ENCODE measurements at places on chromosomes 3 and 15. TPM values are rescaled to one million over a fixed set of nuclear protein-coding genes. Genes with fewer than 3 reads are reported as not detected.

LRRC31 gene
- total RNA-seq, result not detected

TGM5 gene
- not detected for total RNA-seq

TGM4 gene
- total RNA-seq, result not detected

DCBLD2 gene
- total RNA-seq, result 9.6 TPM

SNAPC5 gene
- total RNA-seq, result 56.7 TPM

ACTC1 gene
- total RNA-seq, result not detected

GOLGA6L10 gene
- total RNA-seq, result 2.2 TPM

GRCh38 chr3:34155666-34156065, 357.2 kb downstream of the PDCD6IP start:
- H3K4me1 ChIP-seq, result no peaks in the 10 kb centered on the region
- H3K4me3 ChIP-seq, result no peak overlapping the region
- no peaks in the 10 kb centered on the region for H3K36me3 ChIP-seq
- H3K27me3 ChIP-seq, result no peaks in the 10 kb centered on the region
- DNase-seq, result no peak

GRCh38 chr3:67401921-67402320, 252.5 kb downstream of the SUCLG2 start:
- no peak for DNase-seq
- no peak overlapping the region for H3K4me3 ChIP-seq
- H3K4me1 ChIP-seq, result no peaks in the 10 kb centered on the region
- peaks cover 5% of the 10 kb centered on the region for H3K36me3 ChIP-seq

DNA sequence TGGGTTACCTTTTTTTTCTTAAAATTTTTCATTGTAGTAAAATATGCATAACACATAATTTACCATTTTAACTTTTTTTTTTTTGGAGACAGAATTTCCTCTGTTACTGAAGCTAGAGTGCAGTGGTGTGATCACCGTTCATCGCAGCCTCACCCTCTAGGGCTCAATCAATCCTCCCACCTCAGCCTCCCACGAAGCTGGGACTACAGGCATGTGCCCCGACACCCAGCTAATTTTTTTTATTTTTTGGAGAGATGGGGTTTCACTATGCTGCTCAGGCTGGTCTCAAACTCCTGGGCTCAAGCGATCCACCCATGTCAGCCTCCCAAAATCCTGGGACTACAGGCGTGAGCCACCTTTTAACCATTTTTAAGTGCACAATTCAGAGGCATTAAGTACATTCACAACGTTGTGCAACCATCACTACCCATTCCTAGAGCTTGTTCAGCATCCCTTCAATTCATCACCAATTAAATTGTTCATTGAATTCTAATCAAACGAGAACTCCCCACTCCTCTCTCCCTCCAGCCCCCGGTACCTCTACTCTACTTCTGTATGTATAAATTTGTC, 44.6 kb downstream of the BHLHE40 start:
- H3K4me3 ChIP-seq, result no peak overlapping the region
- peak overlapping the region; percentile 82 for H3K27ac ChIP-seq
- DNase-seq, result no peak
- no peaks in the 10 kb centered on the region for H3K36me3 ChIP-seq

GRCh38 chr15:58332676-58333400, 99.0 kb upstream of the LIPC start:
- no peaks in the 10 kb centered on the region for H3K27me3 ChIP-seq
- no peak overlapping the region for H3K4me3 ChIP-seq
- H3K27ac ChIP-seq, result peak overlapping the region; percentile 96
- no peaks in the 10 kb centered on the region for H3K36me3 ChIP-seq
- peaks cover 38% of the 10 kb centered on the region for H3K4me1 ChIP-seq
- DNase-seq, result peak; percentile 65

- H3K27ac ChIP-seq, result no peak overlapping the region
- no peaks in the 10 kb centered on the region for H3K4me1 ChIP-seq
- no peaks in the 10 kb centered on the region for H3K27me3 ChIP-seq
- H3K36me3 ChIP-seq, result peaks cover 9% of the 10 kb centered on the region
Observed at GRCh38 chr15:101664303-101664913, 12.2 kb upstream of the TM2D3 start.

- H3K27me3 ChIP-seq, result no peaks in the 10 kb centered on the region
- no peaks in the 10 kb centered on the region for H3K36me3 ChIP-seq
- no peak for DNase-seq
- H3K27ac ChIP-seq, result no peak overlapping the region
- H3K4me3 ChIP-seq, result no peak overlapping the region
Observed at GRCh38 chr3:11499144-11499543, 144.6 kb downstream of the VGLL4 start.

DNA sequence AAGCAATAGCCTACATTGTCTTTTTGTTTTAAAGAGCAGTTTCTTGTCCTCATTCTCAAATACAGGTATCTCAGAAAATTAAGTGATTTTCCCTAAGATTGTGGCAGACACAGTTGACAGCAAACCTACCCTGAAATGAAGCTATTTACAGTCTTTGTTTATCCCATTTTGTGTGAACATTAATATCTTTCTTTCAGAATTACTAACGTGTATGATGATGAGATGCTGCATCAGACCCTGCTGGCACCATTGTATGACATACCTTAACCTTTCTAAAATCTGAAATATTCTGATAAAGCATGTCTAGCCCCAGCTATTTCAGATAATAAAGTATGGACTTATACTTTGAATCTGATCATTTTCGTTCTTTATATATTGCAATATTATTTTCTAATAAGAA, 185.9 kb downstream of the RSRC1 start:
- no peak overlapping the region for H3K27ac ChIP-seq
- H3K27me3 ChIP-seq, result no peaks in the 10 kb centered on the region
- DNase-seq, result no peak
- H3K4me3 ChIP-seq, result no peak overlapping the region

- no peaks in the 10 kb centered on the region for H3K27me3 ChIP-seq
- H3K4me1 ChIP-seq, result peaks cover 10% of the 10 kb centered on the region
- DNase-seq, result peak; percentile 15
- peak overlapping the region; percentile 87 for H3K4me3 ChIP-seq
Observed at GRCh38 chr15:52677593-52678467, 1.4 kb downstream of the ATOSA start.

DNA sequence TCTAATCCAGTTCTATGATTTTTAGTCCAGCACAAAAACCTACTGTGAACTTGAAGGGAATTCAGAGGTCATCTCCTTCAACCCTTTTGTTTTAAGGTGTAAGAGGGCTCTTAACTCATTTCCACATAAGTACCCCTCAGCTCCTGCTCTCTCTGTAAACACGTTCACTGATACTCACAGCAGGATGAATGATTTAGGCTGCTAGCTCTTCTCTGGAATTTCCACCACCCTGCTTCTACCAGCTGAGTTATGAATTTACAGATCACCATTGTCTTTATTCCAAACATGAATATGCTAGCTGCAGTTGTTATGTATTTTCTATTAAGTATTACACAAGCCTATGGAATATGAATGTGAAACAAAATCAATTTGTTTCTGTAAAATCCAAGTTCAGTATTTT, 101.3 kb upstream of the NANOGP8 start:
- H3K27me3 ChIP-seq, result no peaks in the 10 kb centered on the region
- no peaks in the 10 kb centered on the region for H3K4me1 ChIP-seq
- H3K27ac ChIP-seq, result no peak overlapping the region
- DNase-seq, result no peak

GRCh38 chr15:55320238-55320550, 1.2 kb downstream of the PIGB start:
- peaks cover 11% of the 10 kb centered on the region for H3K36me3 ChIP-seq
- H3K27me3 ChIP-seq, result no peaks in the 10 kb centered on the region
- peaks cover 9% of the 10 kb centered on the region for H3K4me1 ChIP-seq
- no peak for DNase-seq
- peak overlapping the region; percentile 69 for H3K4me3 ChIP-seq

DNA sequence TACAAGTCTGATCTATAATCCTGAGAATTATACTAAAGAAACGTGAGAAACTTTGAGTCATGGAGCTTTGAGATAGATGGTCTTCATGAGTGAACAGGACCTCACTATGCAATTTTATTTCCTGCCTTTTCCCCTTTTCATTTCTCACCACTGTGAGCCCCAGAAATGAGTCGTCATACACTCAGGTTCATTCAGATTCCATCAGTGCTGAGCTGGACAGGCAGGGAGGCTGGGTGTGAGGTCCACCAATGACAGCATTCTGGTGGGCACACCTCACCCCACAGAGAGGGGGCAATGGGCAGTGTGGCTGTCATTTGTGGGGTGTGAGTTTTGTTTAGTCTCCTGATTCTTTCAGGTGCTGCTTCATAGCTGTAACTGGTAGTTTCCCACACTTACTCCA, 16.9 kb downstream of the TIGIT start:
- no peak overlapping the region for H3K4me3 ChIP-seq
- H3K4me1 ChIP-seq, result no peaks in the 10 kb centered on the region
- no peak overlapping the region for H3K27ac ChIP-seq
- DNase-seq, result no peak

GRCh38 chr3:16516695-16517481, 3.4 kb upstream of the RFTN1 start:
- H3K27ac ChIP-seq, result no peak overlapping the region
- peaks cover 15% of the 10 kb centered on the region for H3K4me1 ChIP-seq
- H3K27me3 ChIP-seq, result peaks cover 60% of the 10 kb centered on the region
- H3K4me3 ChIP-seq, result no peak overlapping the region

All from K562 (cell line).